Cerebellum (tissue), 4 donors: ENCODE measurements at places on chromosomes 2 and 18.

DNA sequence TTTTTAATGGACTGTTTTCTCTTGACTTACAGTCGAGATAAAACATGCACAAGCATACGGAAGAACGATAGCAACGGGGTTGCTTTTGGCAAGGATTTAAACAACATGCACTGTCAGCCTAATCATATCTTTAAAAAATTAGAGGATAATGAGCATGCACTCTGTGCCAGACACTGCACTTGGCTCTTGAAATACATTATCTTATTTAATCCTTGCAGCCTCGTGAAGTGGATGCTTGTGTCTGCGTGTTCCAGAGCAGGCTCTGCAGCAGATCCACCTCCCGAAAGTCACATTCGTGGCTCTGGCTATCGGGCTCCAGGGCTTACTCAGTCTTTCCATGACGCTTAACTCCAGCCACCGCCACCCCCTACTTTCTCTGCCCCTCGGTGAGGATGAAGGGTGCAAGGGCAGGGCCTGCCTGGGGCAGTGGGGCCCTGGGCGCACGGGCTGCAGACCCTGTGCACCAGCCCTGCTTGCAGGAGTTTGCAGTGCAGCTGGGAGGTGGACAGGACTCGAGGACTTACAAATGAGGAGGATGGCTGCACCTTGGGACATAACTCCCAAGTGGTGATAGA lies 61.7 kb downstream of the ACKR3 start:
- DNase-seq = no peak

GRCh38 chr2:238561230-238561629 lies 134.5 kb downstream of the ASB1 start:
- DNase-seq = no peak

DNA sequence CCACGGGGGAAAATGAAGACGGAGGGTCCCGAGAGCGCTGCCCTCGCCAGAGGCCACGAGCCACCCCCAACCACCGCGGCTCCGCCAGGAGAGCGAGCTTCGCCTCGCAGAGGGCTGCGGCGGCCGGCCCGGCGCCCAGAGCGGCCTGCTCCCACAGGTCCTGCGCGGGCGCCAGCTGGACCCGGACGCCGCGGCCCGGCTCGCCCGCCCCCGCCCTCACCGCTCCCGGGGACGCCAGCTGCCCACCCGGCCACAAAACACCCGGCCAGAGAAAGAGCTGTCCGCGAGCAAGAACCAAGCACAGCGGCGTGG lies 709 bp downstream of the PTPN2 start:
- DNase-seq = peak; percentile 75

DNA sequence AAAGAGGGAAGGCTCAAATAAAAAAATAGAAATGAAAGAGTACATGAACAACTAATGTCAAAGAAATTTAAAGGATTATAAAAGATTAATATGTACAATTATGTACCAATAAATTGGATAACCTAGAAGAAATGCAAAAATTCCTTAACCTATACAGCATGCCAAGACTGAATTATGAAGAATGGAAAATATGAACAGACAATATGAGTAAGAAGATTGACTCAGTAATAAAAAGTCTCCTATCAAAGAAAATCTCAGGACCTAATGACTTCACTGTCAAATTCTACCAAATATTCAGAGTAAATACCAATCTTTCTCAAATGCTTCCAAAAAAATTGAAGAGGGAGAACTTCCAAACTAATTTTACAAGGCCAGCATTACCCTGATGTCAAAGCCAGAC lies 120.2 kb upstream of the SPOPL start:
- no peak for DNase-seq

DNA sequence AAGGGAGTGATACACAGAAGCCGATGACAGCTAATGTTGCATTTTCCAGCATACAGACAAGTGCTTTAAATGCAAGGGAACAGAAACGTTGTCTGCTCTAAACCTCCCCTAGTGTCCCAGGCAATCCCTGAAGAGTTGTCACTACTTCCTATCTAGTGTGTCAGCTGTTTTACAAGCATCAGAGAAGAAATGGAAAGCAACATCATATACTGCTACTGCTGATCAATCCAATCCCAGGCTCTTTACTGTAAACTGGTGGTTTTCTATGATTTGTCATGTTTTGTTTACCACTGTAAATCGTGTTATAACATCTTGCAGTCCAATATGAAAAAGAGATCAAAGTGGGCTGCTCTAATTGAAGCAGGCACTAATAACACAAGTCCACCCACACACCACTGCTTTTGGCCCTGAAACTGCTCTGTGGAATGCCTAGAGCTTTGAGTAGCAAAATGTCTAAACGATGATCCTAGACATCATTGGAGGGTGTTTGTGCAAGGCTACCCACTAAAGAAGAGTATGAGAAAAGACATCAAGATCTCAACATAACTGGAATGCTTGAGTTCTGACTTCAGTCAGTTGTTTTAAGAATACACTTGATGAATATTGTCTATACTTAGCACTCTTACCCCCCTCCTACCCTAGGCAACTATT lies 18.1 kb upstream of the ROCK1 start:
- DNase-seq = no peak

DNA sequence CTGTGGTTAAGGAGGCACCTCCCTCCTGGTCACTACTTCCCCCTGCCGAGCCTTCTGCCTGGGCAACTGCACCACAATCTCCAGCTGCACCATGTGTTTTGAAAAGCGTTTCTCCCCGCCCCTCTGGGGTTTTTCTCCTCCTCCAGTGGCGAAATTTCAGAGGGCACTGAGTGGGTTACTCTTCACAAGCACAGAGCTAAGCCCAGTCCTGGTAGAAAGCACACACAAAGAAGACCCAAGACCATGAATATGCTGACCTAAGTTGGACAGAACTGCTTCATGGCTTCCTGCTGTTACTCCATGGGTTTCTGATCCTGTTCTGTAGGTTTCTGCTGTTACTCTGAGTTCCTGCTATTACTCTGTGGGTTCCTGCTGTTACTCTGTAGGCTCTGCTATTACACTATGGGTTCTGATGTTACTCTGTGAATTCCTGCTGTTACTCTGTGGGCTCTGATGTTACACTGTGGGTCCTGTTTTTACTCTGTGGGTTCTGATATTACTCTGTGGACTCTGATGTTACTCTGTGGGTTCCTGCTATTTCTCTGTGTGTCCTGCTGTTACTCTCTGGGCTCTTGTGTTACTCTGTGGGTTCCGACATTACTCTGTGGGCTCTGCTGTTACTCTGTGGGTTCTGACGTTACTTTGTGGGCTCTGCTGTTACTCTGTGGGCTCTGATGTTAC lies 216.6 kb downstream of the RTP5 start:
- DNase-seq = no peak

GRCh38 chr2:212906620-212907019 lies 244.8 kb downstream of the IKZF2 start:
- no peak for DNase-seq

GRCh38 chr2:108637304-108637669 lies 82.0 kb upstream of the RANBP2 start:
- no peak for DNase-seq

- no peak for DNase-seq
These were observed 332.1 kb upstream of the SOX11 start for GRCh38 chr2:5360081-5360480.

- DNase-seq = no peak
These were observed 176.8 kb upstream of the VRK2 start for GRCh38 chr2:57869758-57870344.

DNA sequence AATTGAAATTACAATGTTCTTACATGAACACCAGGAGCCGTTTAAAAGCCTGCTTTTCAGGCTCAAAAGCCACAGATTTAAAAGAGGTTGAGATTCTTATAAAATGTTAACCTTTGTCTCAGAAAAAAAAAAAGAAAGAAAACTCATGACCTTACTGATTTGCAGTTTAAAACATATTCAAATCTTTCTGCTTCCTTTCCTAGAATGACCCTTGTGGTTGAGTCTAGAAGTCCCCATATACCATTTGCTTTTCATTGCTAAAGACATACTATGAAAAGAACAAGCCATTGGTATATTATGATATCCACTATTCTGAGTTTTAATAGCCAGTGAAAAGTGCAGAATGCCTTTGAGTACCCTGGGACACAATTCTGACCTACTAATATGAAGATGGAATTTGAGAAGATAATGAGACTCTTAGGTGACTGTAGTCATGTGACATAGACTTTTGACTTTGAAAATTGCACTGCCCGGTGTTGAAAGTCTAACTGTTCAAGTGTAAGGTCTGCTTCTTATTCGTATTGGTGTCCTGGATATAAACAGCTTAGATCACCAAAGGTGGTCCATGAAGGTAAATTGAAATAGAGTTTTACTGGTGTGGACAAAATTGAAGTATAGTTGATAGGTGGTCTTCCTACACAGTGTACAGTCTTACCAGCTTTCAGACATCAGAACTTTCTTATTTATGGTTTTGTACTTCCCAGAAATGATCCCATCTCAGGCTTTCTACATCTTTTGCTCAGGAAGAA lies 117.0 kb downstream of the DOCK10 start:
- DNase-seq = no peak

DNA sequence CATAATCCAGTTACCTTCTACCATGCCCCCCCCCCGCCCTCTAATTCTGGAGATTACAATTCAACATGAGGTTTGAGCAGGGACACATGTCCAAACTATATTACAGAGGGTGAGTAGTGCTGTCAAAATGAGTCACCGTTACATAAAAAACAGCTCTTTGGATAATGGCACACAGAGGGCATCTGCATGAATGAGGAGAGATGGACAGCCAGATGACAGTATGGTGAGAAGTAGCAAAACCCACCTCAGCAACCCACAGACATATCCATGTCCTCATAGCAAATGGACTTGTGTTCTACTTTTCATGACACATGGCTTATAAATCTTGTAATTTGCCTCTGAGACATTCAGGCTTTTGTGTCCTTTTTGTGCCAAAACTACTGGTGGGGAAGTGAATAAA lies 132.0 kb downstream of the EML6 start:
- DNase-seq = no peak

GRCh38 chr2:143110758-143111428 lies 18.3 kb upstream of the ARHGAP15 start:
- DNase-seq = peak; percentile 6

- no peak for DNase-seq
These were observed 33.7 kb upstream of the C18orf32 start for GRCh38 chr18:49520661-49521145.

GRCh38 chr2:217934321-217935131 lies 68.3 kb downstream of the TNS1 start:
- no peak for DNase-seq

DNA sequence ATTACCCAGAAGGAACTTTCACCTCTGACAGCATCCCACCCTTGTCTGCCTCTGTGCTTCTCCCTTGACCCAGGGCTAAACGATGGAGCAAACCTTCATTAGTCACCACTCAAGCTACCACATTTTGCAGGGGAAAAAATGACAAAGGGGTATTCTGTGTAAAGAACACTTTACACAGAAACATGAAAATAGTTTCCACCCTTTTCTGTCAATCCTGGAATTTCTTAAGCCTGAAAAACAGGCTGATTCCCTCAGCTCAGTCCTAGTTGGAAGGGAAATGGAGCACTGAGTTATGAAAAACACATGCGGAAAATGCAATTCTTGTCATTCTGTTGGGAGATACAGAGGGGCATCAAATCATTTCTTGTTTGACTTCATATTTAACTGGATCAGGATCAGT lies 175.0 kb upstream of the HNRNPA3 start:
- no peak for DNase-seq

GRCh38 chr2:72130659-72131360 lies 16.9 kb downstream of the CYP26B1 start:
- DNase-seq = peak; percentile 8

GRCh38 chr2:217430916-217431576 lies 571.2 kb upstream of the TNP1 start:
- DNase-seq = no peak

GRCh38 chr2:236934656-236935055 lies 151.0 kb upstream of the COPS8 start:
- DNase-seq = no peak

GRCh38 chr2:233082931-233083755 lies 23.0 kb downstream of the INPP5D start:
- DNase-seq = no peak

GRCh38 chr2:165016772-165017411 lies 61.6 kb upstream of the SLC38A11 start:
- DNase-seq = peak; percentile 54

DNA sequence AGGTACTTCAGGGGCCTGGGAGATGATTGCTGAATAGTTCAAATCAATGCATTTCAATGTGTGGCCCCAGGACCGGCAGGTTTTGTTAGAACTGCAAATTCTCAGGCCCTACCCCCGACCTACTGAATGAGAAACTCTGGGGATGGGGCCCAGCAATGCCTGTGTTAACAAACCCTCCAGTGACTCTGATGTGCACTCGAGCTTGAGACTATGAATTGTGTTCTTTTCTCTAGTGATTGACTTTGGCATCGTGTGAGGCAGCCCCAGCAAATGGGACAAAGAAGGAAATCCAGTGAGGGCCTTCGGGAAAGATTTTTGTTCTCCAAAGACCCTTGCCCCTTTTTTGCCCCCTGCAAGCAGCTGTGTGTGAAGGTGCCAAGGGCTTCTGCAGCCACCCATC lies 22.4 kb downstream of the ALK start:
- no peak for DNase-seq

DNA sequence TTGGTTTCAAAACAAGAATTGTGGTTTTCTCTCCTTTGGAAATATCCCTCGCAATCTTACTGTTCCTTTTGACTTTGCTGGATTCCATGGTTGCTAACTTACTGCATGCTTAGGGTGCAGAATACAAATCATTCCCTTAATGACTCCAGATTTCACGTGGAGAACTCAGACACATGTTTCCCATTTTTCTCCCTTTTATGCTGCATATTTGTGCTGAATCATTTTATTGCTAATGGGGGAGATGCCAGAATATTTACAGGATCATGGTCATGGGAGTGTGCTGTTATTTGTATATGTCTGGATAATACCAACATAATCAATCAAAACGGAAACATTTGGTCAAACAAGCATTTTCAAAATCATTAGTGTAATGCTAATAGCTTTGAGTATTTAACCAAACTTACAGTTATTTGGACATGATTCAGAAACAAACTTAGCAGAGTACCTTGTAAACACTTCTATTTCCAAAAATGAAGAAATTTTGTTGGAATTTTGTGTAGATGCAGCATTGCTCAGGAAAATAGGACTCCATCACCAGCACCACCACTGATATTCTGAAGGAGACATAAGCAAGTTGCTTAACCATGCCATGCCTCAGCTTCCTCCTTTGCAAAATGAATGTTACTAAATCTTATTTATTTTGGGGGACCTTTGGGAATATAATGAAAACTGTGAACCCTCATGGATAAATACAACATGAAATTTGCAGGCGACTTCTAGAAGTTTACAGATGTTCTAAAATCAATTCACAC lies 122.5 kb upstream of the RND3 start:
- no peak for DNase-seq

DNA sequence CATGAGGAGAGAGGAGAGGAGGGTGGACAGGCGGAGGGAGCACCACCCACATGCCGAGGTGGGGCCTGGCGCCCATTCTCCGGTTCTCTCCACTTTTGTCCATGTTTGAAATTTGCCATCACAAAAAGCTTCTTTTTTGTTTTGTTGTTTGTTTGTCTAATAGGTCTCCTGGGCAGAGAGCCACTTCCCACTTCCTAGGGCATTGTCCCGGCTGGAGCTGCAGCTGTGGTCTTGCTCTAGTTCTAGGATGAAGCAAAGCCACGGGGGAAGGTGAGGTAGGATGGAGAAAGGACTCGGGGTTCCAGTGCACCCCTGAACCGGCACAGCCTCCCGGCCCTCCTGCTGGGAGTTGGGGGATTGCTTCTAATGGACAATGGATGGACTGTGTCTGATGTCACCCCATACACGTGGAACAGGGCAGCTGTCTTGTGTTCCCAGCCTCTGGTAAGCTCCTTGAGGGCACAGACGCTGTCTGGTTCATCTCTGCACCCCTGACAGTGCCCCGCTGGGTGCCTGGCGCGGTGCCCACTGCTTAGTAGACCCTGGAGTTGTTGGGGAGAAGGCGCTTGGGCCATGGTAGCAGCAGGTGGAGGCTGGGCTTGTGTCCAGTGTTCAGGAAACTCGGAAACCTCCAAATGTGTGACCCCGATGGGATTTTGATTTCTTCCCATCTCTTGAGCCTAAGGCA lies 278.4 kb downstream of the NDUFA10 start:
- no peak for DNase-seq
